Esophagus muscularis mucosa (tissue), 4 donors: ENCODE measurements at places on chromosomes 5 and 9.
A peak's percentile ranks its signal among the peaks of the same experiment; 100 is the strongest.

DNA sequence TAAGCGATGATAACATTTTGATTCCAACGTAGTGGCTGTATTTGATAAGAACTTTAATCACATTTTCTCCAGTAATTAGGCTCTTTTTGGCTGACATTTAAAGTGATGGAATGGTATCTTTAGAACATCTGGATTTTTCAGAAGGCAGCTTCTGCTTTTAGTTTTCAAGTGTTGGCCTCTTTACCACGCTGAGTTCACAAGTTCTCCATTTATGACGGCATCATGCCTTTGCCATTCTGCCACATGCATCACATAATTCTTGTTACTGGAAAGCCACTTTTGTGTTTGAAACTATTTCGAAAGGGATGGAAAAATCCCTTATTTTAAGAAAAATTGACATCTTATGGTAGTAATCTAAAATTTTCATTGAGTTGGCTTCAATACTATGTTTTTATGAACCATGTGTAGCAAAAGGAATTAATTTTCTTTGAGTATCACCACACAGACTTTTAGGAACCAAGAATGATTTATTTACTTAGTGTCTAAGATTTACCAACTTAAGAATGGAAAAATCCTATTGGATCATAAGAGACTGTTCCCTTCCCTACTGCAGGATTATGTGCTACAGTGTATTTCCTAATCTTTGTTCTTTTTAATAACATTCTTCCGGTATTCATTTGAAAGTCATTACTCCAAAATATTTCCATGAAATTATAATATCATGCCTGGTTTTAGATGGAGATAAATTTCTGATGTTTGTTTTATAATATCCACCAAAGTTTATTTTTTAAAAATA lies 344.2 kb downstream of the ADGRV1 start:
- no peak for DNase-seq

- no peak for DNase-seq
Observed at GRCh38 chr9:133789778-133790177, 51.6 kb upstream of the SARDH start.

- no peak for DNase-seq
Observed at GRCh38 chr9:125447202-125447802, 185.7 kb downstream of the GAPVD1 start.

GRCh38 chr5:79133121-79133656 lies 21.6 kb downstream of the BHMT start:
- no peak for DNase-seq

DNA sequence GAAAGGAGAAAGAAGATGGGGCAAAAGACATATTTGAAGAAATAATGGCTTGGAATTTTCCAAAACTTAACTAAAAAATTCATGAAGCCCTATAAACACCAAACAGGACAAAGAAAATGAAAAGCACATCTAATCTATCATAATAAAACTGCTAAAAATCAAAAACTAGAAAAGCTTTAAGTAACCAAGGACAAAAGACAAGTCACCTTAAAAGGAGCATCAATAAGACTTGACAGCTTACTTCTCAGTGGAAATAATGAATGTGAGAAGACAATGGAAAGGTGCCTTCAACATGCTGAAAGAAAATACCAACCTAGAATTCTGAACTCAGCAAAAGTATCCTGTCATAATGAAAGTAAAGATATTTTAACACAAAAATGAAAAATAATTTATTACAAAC lies 27.0 kb downstream of the GTF3C4 start:
- DNase-seq = no peak

- no peak for DNase-seq
Observed at GRCh38 chr9:134624621-134625181, 16.9 kb upstream of the COL5A1 start.

DNA sequence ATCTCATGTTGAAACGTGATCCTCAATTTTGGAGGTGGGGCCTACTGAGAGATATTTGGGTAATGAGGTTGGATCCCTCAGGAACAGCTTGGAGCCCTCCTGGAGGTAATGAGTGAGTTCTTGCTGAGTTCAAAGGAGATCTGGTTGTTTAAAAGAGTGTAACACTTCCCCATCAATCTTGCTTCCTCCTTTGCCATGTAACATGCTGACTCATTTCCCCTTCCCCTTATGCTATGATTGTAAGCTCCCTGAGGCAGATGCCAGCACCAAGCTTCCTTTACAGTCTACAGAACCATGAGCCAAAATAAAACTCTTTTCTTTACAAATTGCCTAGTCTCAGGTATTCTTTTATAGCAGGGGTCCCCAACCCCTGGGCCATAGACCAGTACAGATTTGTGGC lies 352.3 kb downstream of the SLCO4C1 start:
- DNase-seq = no peak

- no peak for DNase-seq
Observed at GRCh38 chr5:73694089-73694488, 68.1 kb downstream of the ARHGEF28 start.

DNA sequence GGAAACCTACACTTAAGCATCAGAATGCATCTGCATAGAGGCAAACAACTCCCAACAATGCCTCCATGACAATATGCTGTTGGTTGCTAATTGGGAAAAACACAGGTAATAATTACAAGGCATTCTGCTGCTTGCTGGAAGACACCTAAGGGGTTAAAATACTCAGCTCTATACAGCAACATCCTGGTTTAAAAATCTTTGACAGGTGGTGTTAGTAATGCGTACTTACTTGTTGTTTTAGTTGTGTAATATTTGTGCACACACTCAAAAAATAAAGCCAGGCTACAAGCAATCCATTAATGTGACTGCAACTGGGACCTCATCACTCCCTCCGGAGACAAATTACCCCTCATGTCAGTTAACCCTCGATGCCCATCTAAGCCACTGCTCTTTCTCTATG lies 126.3 kb upstream of the ELL2 start:
- no peak for DNase-seq

DNA sequence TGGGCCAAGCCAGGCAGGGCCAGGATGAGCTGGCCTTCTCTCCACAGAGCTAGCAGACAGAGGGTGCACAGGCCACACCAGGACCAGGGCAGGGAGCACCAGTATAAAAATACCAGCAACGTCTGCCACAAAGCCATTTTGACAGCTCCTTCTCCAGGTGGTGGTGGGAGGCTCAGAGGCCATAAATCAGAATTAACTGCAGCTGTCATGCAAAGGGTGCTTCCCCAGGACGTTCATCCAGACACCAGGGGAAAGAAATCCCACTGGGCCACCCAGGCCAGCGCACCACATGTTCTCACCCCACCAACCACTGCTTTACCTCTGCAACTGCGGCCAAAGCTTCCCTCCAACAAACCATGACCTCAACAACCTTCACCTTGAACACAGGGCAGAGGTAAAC lies 403.7 kb upstream of the TRPC7 start:
- no peak for DNase-seq

GRCh38 chr9:99825172-99826046 lies 3.7 kb downstream of the NR4A3 start:
- peak; percentile 50 for DNase-seq

GRCh38 chr5:154372661-154373060 lies 73.1 kb upstream of the SAP30L start:
- DNase-seq = no peak

- DNase-seq = no peak
Observed at GRCh38 chr9:90869361-90869760, 67.7 kb downstream of the SYK start.

DNA sequence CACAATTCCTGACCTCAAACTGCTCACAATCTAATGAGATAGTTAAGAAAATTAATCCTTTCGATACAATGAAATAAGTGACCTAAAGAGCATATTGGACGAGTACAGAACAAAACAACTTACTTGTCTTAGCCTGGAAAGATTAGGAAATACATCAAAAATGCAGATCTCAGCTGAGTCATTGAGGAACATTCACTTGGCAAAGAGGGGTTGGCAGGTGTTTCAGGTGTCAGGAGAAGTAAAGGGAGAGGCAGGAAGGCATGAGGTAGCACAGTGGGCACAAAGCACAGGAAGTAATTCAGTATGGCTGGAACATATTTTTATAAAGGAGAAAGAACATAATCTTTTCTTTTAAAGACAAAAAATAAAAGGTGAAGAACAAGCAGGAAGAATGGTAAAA lies 628.8 kb upstream of the RGMB start:
- no peak for DNase-seq

GRCh38 chr5:17995997-17996396 lies 361.7 kb downstream of the TAF11L14 start:
- DNase-seq = no peak

GRCh38 chr5:132815454-132815853 lies 2.4 kb downstream of the SOWAHA start:
- no peak for DNase-seq

DNA sequence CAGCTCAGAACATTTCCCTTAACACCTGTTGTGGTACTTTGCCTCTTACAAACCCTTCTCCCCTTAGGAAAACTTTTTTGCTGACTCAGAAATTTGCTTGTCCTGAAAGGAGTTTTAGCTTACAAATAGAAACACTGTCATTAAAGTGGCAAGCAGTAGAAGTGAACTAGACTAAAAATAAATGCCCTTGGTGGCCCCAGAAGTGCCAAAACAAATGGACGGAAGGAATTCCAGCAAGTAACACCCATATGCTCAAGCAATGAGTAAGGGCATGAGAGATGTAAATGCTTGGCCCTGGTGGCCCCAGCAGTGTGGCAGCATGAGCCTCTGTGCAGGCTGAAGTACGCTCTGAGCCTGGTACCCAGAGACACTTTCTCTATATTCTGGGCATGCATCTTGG lies 8.6 kb downstream of the VLDLR start:
- DNase-seq = no peak

DNA sequence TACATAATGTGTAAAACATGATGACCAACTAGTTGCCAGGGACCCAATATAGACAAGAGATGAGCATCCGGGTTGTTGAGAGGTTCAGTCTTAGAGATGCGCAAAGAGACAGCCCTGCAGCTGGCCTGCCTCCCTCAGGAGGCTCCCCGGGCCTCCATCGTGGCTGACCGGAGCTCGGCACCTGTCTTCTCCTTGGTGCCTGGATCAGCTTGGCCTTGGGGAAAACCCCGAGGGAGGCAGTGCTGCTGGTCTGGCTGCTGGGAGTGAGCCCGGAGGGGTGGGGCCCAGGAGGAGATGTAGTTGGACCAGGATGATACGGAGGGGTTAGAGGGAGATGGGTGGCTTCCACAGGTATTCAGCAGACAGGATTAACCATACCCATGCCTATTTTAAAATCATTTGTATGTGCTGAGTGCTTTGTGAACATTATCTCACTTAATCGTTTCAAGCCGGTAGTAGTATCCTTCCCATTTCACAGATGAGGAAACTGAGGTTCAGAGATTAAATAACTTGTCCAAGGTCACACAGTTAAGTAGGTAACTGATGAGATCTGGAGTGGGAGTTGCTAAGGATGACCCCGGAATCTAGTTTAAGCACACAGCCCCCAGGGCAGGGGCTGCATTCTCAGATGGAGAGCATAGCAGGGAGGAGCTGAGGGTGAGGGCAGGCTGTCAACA lies 173.8 kb downstream of the COL23A1 start:
- DNase-seq = no peak

DNA sequence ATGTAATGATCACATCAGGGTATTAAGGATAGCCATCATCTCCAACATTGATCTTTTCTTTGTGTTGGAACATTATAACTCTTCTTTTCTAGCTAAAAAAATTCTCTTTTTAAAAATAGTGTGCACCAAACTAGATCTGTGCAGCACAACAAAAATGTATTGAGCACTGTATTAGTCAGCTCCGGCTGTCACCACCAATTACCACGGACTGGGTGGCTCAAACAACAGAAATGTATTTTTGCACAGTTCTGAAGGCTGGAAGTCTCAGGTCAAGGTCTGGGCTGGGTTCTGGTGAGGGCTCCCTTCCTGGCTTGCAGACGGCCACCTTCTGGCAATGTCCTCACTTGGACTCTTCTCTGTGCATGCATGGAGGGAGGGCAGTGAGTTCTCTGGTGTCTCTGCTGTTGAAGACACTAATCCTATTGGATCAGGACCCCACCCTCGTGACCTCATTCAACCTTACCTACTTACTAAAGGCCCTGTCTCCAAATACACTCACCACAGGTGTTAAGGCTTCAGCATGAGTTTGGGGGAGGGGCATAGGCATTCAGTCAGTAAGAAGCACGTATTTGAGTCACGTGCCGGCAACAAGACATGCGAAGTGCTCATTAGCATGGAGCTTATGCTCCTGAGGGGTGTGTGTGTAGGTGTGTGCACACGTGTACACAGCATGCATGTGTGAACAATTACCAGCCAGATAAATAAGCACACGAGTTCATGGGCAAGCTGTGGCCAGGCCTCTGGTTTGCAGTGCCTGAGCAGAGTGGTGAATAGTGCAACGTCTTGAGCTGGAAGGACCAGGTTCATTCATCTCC lies 89.4 kb upstream of the SH3PXD2B start:
- DNase-seq = no peak

- peak; percentile 47 for DNase-seq
Observed at GRCh38 chr5:80915716-80916115, 44.4 kb upstream of the RASGRF2 start.

GRCh38 chr5:169980418-169981053 lies at the start of gene INSYN2B:
Gene INSYN2B, minus strand, starts transcription at chr5:169980495. Its CDS starts 96,597 bp downstream, at chr5:169883898.
- DNase-seq = no peak

- no peak for DNase-seq
Observed at GRCh38 chr9:104494808-104495207, 9.3 kb upstream of the OR13F1 start.

- DNase-seq = no peak
Observed at GRCh38 chr5:52725065-52725746, 62.5 kb upstream of the ITGA1 start.

- DNase-seq = no peak
Observed at GRCh38 chr9:99513441-99514112, 291.5 kb downstream of the SEC61B start.

DNA sequence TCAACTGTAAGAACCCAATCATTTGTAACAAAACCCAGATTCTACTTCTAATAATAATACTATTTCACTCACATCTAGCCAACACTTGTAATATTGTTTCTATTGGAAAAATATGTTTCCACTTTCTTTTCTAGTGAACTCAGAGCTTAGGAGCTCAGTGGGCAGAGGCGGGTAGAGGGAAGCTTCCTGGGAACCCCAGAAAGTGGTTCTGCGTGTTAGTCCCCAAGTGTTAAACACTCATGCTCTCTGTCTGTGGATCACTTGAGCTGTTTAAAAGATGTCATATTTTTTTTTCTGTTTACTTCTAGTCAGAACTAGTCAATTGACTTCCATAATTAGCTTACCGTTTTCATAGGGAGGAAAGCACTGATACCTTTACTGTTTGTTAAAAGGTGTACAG lies 20.6 kb downstream of the SNX18 start:
- no peak for DNase-seq

DNA sequence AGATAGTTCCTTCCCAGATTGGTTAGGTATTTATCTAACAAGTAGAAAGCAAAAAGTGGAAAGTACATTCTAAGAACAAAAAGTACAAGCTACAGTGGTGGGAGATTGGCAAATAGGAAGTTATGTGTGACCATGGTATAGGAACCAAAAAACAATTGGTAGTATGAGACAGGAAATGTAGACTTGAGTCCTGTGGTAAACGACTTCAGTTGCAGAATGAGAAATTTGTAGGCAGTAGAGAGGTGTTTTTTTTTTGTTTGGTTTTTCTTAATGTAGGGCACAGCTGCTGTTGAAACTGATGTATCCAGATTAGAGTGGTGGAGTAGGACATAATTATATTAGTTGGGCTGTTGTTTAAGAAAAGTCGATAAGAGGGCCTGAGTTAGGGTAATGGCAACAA lies 72.0 kb downstream of the CCNH start:
- DNase-seq = no peak

GRCh38 chr9:137114613-137115393 lies at the start of gene DPP7:
Gene DPP7, minus strand, starts transcription at chr9:137114733. Its CDS starts 20 bp downstream, at chr9:137114713.
- no peak for DNase-seq

- no peak for DNase-seq
Observed at GRCh38 chr5:138663009-138663408, 87.8 kb upstream of the HSPA9 start.
